ENCODE measurements at places on chromosomes 3 and 15. TPM values are rescaled to one million over a fixed set of nuclear protein-coding genes. Genes with fewer than 3 reads are reported as not detected.

CPLX3 gene
- total RNA-seq: not detected

SLITRK3 gene
- not detected for total RNA-seq

LRRC31 gene
- total RNA-seq: not detected

ULK3 gene
- 25.6 TPM for total RNA-seq

MST1 gene
- total RNA-seq: 2.1 TPM

MESP2 gene
- not detected for total RNA-seq

Measured in mononuclear cell (primary cell).